Osteoblast (primary cell): ENCODE measurements at places on chromosomes 4 and X.

DNA sequence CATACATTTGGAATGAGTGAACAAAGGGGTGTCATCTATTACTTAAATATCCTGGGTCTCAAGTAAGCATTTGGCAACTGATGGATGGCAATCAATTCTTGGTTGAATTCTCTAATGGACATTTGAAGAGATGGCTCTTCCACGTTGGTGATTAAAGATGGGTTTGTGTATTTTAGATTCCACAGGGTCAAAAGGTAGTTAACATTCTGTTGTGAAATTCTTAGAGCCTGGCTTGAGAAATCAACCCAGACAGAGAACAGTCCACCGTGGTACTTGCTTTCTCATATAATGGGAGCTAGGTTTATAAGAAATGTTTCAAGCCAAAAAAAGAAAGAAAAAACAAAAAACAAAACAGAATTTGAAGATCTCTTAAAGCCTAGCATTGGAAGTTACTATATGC, 355.9 kb upstream of the PITX2 start:
- DNase-seq: no peak

DNA sequence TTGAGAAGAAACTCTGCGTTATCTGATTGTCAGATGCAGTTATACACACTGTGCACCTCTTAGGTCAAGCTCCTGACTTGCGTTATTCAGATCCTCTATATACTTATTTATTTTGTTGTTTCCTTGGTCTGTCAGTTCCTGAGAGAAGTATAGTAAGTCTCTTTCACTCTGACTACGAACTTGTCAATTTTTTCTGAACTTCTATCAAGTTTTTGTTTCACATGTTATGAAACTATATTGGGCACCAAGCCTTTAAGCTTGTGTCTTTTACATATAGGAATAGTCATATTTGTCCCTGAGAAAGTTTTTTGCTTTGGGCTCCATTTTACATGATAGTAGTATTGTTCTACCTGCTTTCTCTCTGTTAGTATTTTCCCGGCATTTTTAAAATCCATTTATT, 31.7 kb downstream of the ZNF275 start:
- no peak for DNase-seq

GRCh38 chr4:96471956-96472867, 632.3 kb downstream of the PDHA2 start:
- no peak for DNase-seq

DNA sequence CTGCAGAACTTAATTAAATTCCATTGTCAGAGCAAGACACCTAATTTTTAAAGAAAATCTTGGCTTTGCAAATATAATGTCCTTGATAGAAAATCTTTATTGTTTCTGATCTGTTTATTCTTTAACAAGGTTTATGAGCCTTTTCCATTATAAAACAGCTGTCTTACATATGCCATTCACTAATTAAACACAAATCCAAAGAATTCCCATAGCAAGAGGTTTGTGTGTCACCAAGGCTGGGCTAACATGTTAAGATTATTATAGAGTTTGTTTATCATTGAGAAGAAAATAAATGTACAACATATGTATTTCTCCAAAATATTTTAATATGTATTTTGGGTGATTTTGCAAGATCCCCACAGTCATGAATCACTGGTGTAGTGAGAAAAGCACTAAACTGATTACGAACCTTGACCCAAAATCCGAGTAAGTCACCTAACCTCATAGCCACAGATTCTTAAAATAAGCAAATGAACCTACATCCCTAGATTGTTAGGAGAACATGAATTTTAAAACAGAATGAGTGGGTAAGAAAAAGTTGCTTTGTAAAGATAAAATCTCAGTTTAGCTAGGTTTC, 694.8 kb upstream of the INTU start:
- peak; percentile 22 for DNase-seq

DNA sequence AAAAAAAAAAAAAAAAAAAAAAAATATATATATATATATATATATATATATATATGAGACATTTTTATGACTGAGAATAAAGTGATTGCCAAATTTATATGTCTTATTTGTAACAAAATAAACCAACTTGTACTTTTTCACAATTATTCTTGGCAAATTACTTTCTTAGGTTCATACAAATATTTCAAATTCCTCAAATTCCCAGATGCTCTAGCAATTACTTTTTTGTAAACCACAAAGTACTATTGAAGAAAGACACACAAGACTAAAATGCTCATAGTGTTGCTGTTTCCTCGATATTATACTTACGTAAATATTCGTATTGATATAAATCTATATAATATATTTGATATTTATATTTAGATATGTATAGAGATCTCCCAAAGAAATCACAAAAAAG, 390.0 kb downstream of the FAT4 start:
- DNase-seq: peak; percentile 56

- no peak for DNase-seq
These were observed 471.0 kb downstream of the KLHL13 start for GRCh38 chrX:117645639-117646038.

DNA sequence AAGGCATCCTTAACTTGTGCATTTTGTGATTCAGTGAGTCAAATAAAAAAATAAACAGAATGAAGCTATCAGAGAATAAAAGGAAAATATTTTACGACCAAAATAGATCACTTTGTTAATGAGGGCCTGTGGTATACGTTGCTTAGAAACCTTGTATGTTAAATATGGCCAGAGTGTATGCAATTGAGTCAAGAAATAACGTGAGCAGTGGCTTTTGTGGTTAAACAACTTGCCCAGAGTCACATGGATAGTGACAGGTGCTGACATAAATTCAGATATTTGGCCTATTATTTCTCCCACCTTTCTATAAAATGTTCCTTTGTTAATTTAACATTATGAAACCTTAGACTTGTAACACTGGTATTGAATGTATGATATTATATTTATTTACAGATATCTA, 393.4 kb downstream of the PABPC4L start:
- DNase-seq: no peak

DNA sequence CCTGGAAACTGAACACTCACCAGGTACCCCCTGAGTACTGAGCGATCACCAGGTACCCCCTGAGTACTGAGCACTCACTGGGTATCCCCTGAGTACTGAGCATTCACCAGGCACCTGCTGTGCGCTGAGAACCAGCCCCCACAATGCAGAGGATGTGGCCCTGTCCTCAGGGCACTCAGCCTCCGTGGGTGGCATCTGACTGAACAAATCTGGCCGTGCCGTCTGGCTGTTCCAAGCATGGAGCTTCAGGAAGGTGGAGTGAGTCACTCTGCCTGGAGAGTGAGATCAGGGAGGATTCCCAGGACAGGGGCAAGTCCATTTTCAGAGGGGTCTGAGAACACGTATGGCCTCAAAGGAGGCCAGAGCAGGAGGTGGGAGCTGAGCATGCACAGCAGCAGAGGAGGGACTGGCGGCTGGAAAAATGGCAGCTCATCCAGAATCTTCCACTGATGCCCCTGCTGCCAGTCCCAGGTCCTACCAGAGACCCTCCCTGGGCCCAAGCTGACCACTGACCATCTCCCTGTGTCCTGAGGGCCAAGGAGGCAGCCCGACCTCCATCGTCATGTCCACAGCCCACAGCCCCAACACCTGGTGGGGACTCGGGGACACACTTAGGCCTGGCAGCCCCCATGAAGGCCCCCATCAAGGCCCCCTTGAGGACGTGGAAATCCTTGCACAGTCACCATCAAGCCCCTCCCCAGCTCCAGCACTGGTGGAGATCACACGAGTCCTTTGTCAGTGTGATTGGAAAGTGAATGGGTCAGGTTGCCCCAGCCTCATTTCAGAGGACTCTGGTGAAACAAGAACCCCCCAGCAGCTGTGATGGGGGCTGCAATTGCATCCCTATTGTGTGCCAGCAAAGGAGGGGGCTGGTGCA, 94.1 kb downstream of the HMX1 start:
- DNase-seq: no peak

- DNase-seq: no peak
These were observed 54.0 kb upstream of the NKAP start for GRCh38 chrX:119997570-119997969.
